Stimulated activated CD8-positive, alpha-beta memory T cell treated with anti-CD3 and anti-CD28 coated beads, Interleukin-4, amount 100 ng/mL, for 1 hour (primary cell): ENCODE measurements at places on chromosomes 2 and 18.
A peak's percentile ranks its signal among the peaks of the same experiment; 100 is the strongest.

GRCh38 chr18:78868330-78869316, 111.0 kb upstream of the SALL3 start:
- DNase-seq: no peak

GRCh38 chr18:58310517-58310916, 266.5 kb downstream of the NEDD4L start:
- no peak for DNase-seq

DNA sequence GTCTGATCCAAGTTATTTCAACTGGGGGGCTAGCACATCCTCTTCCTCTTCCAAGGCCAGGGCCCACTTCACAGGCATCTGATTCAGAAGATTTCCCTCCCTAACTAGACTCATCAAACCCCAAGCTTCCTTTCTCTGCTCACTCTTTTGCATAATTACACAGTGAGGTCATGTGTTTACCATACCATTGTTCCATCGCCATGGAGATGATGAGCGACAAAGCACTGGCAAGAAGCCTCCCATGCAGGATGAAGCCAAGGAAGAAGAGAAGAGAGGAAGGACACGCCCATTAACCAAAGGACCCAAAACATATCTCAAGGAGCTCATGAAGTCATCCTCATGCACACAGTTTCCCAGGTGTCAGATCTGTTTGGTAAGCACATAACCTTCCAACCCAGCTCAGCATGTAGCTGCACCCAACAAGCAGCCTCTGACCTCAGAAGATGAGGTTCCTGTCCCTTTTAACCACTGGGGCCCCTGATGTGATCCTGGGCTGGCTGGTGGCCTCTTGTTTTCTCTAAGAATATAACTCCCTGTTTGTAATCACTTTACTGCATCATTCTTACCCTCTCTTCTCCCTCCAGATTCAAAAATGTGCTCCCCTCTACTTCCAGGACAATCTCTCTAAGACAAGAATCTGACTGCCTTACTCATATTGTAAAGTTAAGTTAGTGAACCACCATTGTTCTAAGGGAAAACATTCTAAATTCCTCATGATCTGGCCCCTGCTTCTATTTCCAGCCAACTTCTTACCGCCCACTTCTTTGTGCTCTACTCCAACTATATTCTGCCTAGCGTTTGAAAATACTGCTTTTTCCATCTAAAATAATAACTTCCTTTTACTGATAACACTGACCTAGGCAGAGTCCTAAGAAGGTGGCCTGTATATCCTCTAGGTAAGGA, 190.1 kb downstream of the TTC32 start:
- no peak for DNase-seq

DNA sequence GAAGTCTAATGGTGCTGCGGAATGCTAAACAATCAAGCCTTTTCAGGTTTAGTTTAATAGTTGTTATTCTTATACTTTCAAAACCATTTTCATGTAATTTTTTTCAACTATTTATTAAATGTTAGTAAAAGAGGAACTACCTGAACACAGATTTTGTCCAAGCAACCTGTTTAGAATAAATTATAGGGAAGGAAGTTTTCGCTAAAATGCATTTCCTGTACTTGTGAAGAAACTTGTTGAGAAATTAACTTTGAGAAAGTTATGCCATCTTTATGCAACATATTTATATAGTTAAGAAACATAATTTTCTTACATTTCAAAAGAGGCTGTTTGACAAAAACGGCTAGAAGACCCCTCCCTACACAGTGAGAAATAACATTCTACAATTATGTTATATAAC, 16.6 kb downstream of the MAP4K4 start:
- no peak for DNase-seq

- DNase-seq: peak; percentile 74
Observed at GRCh38 chr2:203706403-203706802, at the start of gene CD28. TSS of gene CD28 (plus strand) at chr2:203706639. CDS start at chr2:203706697, 58 bp downstream.

DNA sequence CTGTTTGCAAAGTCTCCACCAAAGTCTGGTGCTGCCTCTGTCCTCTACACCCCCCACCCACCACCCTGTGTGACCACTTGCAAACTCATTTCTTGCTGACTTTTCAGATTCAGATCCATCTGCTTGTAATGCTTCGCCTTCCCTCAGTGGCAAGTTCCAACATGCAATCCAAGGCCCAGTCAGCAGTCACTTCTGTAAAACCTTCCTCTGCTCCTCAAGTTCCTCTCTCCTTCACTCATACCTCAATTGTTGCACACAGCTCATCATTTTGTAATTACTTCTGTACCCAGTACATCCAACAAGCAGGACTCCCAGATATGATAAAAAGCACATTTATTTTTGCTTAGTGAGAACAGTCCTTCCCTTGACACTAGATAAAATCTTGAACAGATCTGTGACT, 6.5 kb upstream of the LOXHD1 start:
- no peak for DNase-seq

GRCh38 chr18:58960946-58961722, 96.5 kb downstream of the ZNF532 start:
- DNase-seq: no peak

DNA sequence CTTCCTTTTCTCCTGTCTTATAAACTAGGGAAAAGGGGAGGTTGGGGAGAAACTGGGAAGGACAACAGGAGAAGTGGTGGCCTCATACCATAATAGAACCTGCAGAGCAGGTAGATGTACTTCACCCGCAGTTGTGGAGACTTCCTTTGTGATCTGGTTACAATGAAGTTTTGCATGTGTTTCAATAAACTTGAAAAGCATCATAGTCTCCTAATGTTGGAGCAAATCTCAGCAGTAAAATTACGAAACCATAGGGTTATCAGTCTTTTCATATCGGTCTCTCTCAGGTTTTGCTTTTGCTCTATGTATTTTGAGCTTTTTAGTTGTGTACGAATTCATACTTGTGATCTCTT, 30.5 kb downstream of the ANO7 start:
- DNase-seq: no peak

DNA sequence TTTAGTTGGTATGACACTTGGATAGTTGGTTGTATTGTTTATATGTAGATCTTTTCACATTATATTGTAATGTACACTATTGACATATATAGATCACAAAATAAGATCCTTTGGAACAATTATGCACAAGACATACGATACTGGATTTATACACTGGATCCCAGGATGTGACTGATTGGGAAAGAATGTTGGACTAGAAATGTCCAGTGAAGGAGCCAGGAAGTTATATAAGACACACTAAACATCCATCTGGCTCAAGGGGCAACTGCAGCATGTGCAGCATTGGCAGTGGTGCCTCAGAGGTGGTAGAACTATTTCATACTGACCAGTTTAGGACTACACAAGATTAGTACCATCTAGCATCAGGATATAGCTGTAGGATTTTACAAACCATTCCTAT, 104.9 kb downstream of the TRABD2A start:
- DNase-seq: no peak

GRCh38 chr2:21438949-21439348, 315.2 kb downstream of the TDRD15 start:
- no peak for DNase-seq

- no peak for DNase-seq
Observed at GRCh38 chr2:8693157-8693821, 11.4 kb downstream of the ID2 start.

DNA sequence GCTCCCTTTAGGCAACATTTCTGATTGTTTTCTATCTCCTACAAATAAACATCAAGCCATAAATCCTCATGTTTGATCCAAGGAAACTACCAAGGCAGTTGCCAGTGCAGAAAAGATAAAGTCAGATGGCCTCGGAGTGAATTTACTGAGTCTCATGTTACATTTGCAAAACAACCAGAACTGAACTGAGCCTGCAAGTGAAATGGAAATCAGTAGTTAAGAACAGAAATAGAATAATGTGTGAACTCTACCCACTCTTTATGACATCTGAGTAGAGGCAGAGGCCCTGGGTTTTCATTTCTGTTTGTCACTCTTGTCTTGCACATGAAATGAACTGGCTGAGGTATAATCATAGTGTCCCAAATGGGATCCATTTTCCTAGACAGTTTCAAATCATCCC, 20.4 kb upstream of the DAPL1 start:
- DNase-seq: no peak

GRCh38 chr2:173884025-173884802, 81.0 kb downstream of the SP3 start:
- no peak for DNase-seq
